ENCODE measurements at places on chromosomes 1 and 21. TPM values are rescaled to one million over a fixed set of nuclear protein-coding genes. Genes with fewer than 3 reads are reported as not detected.
A peak's percentile ranks its signal among the peaks of the same experiment; 100 is the strongest.

GRCh38 chr1:50877641-50878040 lies 82.4 kb downstream of the FAF1 start:
- H3K27ac ChIP-seq = no peak overlapping the region
- H3K4me1 ChIP-seq = no peaks in the 10 kb centered on the region
- no peak for DNase-seq
- no peak overlapping the region for H3K4me3 ChIP-seq
- no peaks in the 10 kb centered on the region for H3K27me3 ChIP-seq

DNA sequence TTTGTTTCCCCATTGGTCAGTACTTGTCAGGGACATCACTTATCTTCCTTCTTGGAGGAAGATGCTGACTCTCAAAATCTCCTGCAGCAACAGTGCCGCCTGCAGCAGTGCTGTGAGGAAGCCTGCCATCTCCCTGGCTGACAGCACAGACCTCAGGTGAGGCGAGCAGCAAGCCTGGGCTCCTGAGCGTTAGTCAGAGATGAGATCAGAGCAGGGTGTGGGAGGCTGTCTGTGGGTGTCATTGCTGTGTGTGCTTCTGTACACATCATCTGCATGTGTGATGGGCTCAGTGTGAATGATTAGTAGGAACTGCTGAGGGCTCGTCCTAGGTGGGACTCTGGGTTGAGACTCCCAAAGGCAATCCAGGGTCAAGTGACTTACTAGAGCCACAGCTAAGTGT lies 6.1 kb downstream of the STRIP1 start:
- no peak overlapping the region for H3K4me3 ChIP-seq
- no peak overlapping the region for H3K27ac ChIP-seq
- peaks cover 84% of the 10 kb centered on the region for H3K36me3 ChIP-seq
- H3K27me3 ChIP-seq = no peaks in the 10 kb centered on the region

DNA sequence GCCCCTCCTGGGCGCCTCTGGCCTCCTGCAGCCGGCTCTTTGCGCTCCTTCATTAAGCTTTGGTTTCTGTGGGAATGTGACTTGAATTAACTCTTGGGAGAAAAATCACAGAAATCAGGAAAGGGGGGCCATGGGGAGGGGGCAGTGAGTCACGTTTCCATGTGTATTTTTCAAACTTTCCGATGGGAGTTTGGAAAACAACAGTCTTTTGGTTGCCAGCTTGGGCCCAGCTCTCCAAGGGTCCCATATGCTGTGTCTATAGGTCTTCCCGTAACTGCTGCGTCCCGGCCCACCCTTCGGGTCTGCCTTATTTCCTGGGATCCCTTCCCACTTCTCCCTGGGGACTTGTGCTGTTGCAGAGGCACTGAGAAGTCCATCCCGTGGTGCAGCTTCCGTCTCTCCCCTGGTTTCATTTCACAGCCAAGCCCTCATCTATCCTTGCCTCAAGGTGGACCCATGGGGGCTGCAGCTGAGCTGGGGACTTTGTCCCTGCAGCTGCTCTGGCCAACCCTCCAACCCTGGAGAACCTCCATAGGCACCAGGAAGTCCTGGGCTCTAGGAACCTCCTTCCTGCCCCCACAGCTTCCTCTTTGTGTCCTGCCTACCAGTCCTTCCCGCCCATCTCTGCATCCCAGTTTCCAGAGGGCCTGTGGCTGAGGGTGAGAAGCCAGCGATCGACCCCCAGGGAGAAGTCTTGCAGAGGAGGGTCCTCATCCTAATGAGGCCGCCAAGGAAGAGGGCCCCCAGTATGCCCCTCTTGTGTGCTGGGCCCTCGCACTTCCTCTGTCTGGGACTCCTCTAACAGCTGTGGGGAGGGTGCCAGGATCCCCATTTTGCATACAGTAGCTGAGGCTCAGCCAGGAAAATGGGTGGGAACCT lies 11.6 kb upstream of the LMNA start:
- H3K4me1 ChIP-seq = peaks cover 39% of the 10 kb centered on the region
- no peaks in the 10 kb centered on the region for H3K36me3 ChIP-seq
- H3K27me3 ChIP-seq = peaks cover 52% of the 10 kb centered on the region

DNA sequence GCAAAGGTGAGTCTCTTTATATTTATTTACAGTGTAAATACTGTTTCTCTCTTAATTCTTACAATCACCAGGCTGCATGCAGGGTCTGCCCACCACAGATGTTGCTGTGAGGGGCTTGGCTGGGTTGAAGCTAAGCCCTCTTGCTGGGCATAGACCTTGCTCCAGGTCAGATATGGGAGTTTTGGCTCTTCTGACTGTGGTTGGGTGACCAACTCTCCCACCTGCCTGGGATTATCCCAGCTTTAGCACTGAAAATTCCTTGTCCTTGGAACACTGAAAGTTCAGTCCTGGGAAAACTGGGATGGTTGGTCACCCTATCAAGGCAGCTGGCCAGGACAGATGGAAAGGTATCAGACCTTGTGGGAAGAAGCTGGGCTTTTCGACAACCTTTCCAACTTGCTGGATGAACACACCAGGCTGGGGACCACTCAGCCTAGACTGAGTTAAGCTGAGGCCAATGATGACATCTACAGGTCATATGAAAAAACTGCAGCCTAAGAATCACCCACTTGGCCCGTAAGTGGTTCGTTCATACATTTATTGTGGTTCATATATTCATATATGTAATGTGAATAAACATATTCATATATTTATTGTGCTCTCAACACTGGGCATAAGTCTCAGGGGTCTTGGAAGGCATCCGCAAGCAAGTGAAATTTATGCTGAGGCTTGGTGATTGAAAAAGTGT lies 26.6 kb upstream of the HPDL start:
- no peak for DNase-seq
- no peak overlapping the region for H3K27ac ChIP-seq
- H3K4me3 ChIP-seq = no peak overlapping the region
- no peaks in the 10 kb centered on the region for H3K36me3 ChIP-seq
- H3K4me1 ChIP-seq = peaks cover 15% of the 10 kb centered on the region

DNA sequence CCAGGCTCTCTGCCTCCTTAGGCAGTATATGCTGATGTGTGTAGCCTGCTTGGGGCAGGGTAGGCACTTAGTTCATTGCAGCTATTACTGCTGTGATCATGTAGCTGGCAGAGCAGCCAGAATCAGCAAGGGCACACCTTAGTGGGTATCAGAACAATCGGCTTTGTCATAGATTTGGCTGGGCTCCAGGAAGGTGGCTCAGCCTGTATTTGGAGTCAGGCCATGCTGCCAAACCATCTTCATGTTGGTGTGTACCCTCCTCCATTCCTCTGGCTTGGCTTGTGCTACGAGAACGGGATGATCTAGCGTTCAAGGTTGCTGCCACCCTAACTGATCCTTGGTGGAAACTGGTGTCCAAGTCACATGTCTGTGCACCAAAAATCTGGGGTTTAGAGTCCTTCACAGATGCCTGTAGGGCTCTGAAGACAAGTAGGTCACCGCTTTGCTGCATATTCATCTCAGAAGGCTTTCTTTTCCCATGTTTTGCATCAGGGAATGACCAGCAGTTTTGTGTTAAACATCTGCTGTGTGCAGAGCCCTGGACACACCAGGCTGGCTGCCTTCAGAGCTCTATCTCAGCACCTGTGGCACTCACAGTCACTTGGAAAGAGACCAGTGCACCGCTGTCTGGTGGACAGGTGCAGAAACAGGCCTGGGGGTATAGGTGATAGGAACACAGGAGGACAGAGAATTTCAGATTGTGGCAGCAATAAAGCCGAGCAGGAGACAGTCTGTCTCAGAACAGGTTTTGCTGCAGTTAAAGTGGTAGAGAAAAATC lies 23.7 kb downstream of the VANGL1 start:
- no peak for DNase-seq
- H3K27me3 ChIP-seq = no peaks in the 10 kb centered on the region
- H3K27ac ChIP-seq = no peak overlapping the region
- H3K4me1 ChIP-seq = no peaks in the 10 kb centered on the region
- H3K36me3 ChIP-seq = peaks cover 37% of the 10 kb centered on the region

GRCh38 chr1:191895462-191896058 lies 262.7 kb upstream of the RGS18 start:
- H3K4me3 ChIP-seq = no peak overlapping the region
- H3K27me3 ChIP-seq = no peaks in the 10 kb centered on the region
- no peaks in the 10 kb centered on the region for H3K36me3 ChIP-seq
- no peak overlapping the region for H3K27ac ChIP-seq
- H3K4me1 ChIP-seq = no peaks in the 10 kb centered on the region
- DNase-seq = no peak

DNA sequence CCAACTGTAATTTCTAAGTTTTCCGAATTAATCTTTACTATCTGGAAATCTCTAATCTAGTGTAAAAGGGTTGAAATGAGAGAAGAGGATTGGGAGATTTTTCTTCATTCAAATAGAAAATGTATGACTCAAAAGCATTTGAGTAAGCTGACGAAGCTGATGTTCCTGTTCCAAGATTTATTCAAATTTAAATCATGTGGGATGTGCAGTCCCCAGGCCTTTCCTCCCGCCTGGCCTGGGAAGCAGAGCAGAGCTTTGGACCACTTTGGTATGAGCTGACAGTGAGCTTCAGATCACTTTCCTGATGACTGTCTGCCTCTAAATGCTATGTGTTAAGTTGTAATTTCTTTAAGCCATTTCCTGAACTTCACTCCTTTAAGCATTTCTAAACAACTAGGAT lies 192.0 kb downstream of the DHRS3 start:
- H3K36me3 ChIP-seq = no peaks in the 10 kb centered on the region
- DNase-seq = no peak
- H3K27ac ChIP-seq = no peak overlapping the region
- H3K4me1 ChIP-seq = no peaks in the 10 kb centered on the region
- H3K27me3 ChIP-seq = no peaks in the 10 kb centered on the region

GRCh38 chr1:202143768-202144401 lies 652 bp downstream of the ARL8A start:
- H3K27ac ChIP-seq = peak overlapping the region; percentile 89
- H3K4me3 ChIP-seq = peak overlapping the region; percentile 96
- H3K4me1 ChIP-seq = peaks cover 13% of the 10 kb centered on the region
- no peaks in the 10 kb centered on the region for H3K36me3 ChIP-seq
- no peak for DNase-seq

DNA sequence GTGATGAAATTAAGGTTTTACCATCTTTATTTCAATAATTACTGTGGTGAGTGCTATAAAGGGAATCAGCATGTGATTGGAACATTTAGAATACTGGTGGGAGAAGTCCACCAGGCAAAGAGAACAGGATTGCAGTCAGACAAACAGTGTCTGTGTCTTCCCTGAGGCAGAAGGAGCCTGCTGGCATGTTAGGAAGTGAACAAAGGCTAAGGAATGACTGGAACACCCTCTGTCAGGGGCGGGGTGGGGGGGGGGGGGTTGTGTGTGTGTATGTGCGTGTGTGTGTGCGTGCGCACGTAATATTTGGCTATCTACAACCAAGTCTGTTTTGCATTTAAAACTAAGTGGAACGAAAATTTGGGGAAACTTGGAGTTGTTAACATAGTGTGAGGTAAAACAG lies 30.2 kb downstream of the SRRM1 start:
- no peaks in the 10 kb centered on the region for H3K27me3 ChIP-seq
- H3K27ac ChIP-seq = no peak overlapping the region

DNA sequence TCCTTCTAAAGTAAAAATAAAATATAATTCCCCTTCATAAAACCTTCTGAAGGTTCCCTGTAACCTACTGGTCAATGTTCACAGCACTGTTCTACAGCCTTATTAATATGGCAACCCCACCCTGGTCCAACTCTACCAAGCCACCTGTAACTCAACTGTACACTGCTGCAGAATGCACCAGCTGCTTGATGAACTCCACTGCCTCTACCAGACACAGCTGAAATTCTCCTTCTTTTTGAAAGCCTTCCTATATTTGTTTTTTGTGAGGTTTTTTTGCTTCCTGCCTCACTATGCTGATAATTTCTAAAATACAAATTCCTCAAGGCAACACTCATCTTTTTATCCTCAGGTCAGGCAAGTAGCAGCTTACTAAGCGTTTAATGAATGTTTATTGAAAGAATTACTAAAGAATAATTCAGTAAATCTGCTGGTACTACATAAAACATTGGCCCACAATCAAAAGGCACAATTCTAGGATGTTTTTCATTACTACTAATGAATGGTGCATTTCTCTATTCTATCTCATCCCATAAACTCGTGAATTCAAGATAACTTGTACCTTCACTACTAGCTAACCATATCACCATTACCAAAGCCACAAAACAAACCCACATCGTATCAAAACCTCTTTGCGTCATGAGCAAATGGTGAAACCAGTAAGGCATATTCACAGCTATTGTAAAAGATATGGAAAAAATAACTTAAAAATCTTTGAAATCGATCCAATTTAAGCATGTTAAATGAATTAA lies 2.4 kb downstream of the SSX2IP start:
- peaks cover 27% of the 10 kb centered on the region for H3K4me1 ChIP-seq
- DNase-seq = no peak
- H3K27me3 ChIP-seq = no peaks in the 10 kb centered on the region
- no peak overlapping the region for H3K4me3 ChIP-seq
- H3K36me3 ChIP-seq = no peaks in the 10 kb centered on the region
- H3K27ac ChIP-seq = no peak overlapping the region

- H3K4me1 ChIP-seq = no peaks in the 10 kb centered on the region
- H3K4me3 ChIP-seq = no peak overlapping the region
- H3K36me3 ChIP-seq = no peaks in the 10 kb centered on the region
- no peak for DNase-seq
- no peaks in the 10 kb centered on the region for H3K27me3 ChIP-seq
Measured at GRCh38 chr1:4778056-4778455, 123.6 kb downstream of the AJAP1 start.

DNA sequence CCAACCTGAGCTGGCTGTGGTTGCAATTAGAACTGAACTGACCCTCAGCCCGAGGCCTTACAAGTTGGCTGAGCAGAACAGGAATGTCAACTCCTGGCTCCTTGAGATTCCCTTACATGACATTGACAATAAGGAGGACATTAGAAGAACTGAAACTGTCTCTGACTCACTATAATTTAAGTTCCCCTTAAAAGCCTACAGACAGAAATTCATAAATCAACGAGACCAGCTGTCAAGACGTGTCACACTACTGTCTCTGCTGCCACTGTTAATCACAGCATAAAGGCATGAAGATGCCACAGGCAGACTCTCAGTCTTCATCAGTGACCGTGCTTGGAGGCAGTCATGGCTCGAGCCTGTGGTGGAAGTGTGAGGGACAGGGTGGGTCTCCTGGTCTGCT lies 168.8 kb downstream of the GABPA start:
- H3K4me3 ChIP-seq = no peak overlapping the region
- DNase-seq = no peak
- H3K27me3 ChIP-seq = no peaks in the 10 kb centered on the region
- peaks cover 7% of the 10 kb centered on the region for H3K4me1 ChIP-seq

GRCh38 chr1:111739194-111739924 lies at the start of gene INKA2:
Gene INKA2 (minus strand): TSS chr1:111739395. CDS start chr1:111739242, 153 bp downstream.
- peaks cover 26% of the 10 kb centered on the region for H3K27me3 ChIP-seq
- H3K4me1 ChIP-seq = peaks cover 61% of the 10 kb centered on the region
- peak within 1 kb of the TSS; percentile 95 for H3K27ac ChIP-seq
- no peaks in the 10 kb centered on the region for H3K36me3 ChIP-seq
- H3K4me3 ChIP-seq = peak within 1 kb of the TSS; percentile 73

SNX7 gene
- total RNA-seq = 16.5 TPM

OR2M2 gene
- total RNA-seq = not detected

GBP3 gene
- 32.6 TPM for total RNA-seq

S100B gene
- 2.0 TPM for total RNA-seq

DIRAS3 gene
- 0.47 TPM for total RNA-seq

KISS1 gene
- total RNA-seq = not detected

RAB13 gene
- total RNA-seq = 122 TPM

SPATA46 gene
- not detected for total RNA-seq

TNFRSF8 gene
- total RNA-seq = 2.8 TPM

ZNF695 gene
- 1.0 TPM for total RNA-seq
